ENCODE measurements at places on chromosomes 16 and 17.

- DNase-seq = no peak
These were observed 81.8 kb upstream of the TBC1D3K start for GRCh38 chr17:37842401-37842800.

- DNase-seq = no peak
These were observed 9.1 kb upstream of the PPP1R1B start for GRCh38 chr17:39617446-39618245.

GRCh38 chr17:36705874-36706731, 104.7 kb downstream of the MRM1 start:
- DNase-seq = no peak

DNA sequence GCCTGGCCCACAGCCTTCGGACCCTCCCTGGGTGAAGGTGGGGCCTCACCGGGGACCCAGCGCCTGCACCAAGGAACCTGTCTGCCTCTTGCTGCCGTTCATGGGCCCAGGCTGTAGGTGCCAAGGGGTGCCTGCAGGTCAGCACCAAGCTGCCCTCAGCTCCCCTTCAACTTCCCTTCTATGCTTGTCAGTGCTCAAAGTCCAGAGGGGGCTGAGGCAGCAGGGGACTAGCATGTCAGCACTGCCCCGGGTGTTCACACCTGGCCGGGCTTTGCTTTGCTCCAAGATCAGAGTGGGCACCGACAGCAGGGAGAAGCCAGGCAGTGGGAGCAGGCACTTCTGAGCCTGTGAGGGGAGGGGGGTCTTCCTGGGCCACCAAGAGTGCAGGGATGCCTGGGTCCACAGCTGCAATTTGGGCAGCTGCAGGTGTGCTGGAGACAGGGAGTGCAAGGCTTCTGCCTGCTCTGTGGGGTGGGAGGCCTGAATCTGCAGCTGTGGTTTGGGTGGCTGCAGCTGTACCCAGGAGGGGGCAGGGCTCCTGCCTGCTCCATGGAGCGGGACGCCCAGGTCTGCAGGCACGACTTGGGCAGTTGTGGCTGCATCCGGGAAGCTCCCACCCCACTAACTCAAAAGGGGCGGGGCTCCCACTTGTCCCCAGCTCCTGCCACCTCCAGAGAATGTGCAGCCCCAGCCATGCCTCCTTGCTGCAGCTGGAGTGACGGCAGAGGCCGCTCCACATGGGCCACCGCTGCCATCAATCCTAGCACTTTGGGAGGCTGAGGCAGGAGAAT, 27.6 kb upstream of the PRM1 start:
- DNase-seq = no peak

DNA sequence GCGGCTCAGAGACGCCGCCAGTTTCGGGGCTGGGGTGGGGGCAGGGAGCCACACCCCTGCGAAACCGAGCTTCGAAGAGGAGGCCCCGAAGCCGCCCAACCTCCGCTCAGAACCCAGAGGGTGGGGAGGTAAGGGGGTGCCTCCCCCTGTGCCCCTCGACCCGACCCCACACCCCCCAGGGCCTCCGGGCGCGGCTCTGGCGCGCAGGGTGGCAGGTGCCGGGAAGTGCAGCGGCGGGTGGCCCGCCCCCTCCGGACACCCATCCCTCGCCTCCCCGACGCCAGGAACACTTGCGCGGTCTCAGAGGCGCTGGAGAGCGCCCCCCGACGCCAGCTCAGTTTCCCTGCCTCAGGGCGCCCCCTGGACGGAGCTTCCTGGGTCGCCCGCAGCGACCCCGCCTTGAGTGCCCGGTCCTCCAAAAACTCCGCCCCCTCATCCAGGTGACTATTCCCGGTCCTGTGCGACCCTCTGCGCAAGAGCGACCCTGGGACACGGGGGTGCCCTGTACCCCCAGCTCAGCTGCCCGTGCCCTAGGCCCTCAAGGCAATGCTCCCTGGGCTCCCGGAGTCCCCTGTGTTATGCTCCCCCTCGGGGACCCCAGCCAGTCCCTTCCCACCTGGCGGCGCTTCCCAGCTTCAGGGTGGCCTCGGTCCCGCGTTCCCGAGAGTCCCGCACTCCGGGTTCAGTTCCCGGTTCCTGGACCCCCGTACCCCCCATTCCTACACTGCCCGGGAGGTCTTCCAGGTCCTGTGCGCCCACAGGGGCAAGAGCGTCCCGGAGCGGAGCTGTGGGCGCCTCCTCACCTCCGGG, 562 bp downstream of the PPL start:
- DNase-seq = no peak

- DNase-seq = no peak
These were observed 24.6 kb upstream of the GUCY2D start for GRCh38 chr17:7977805-7978204.

DNA sequence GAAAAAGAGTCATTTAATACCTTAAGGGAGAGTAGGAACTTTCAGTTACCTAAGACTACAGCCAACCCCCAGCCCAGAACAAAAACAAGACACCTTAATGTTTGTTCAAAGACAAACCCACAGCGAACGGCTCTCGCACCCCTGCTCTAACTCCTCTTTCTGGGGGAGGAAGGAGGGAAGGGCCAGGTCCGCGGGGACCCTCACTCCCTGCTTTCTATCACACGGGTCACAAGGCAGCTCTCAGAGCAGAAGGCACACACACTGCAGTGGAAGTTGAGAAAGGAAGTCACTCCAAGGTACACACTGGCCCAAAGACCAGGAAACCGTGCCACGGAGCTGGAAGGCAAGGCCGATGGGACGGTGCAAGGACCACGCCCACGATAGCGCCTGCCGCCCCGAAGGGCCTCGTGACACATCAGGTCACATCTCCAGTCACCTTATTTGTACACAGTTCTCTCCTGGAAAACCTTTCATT, 10.0 kb downstream of the LITAFD start:
- DNase-seq = no peak

- DNase-seq = no peak
These were observed 15.7 kb downstream of the ENDOV start for GRCh38 chr17:80430446-80431245.

GRCh38 chr17:11814655-11815262, 182.5 kb downstream of the ZNF18 start:
- DNase-seq = no peak

DNA sequence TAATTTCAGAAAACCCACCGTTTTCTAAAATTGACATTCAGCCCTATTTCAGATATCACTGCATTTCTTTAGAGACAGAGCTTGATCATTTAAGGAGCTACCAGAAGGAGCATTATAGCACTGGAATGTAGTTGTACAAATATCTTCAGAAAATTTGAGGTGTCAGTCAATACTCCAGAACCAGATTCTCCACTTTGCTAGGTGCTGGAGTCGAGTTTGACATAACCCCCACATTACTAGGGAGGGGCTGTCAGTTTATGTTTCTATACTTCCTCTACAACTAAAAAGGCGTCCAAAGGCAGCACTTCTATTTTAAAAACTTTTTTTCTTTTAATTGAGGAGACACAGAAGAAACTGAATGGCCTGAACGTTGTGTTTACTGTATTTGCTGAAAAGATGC, 892 bp upstream of the KIAA0513 start:
- DNase-seq = no peak

- DNase-seq = no peak
These were observed 80.2 kb downstream of the DYNLRB2 start for GRCh38 chr16:80620736-80621605.

GRCh38 chr17:76924345-76925342, 56.4 kb downstream of the MGAT5B start:
- DNase-seq = no peak

- DNase-seq = no peak
These were observed 9.2 kb downstream of the SYT17 start for GRCh38 chr16:19177111-19177739.

GRCh38 chr16:14600164-14600563, 29.9 kb downstream of the PARN start:
- DNase-seq = no peak

- DNase-seq = no peak
These were observed 939 bp downstream of the CORO6 start for GRCh38 chr17:29621751-29622194.

- DNase-seq = no peak
These were observed 40.3 kb upstream of the TNRC6A start for GRCh38 chr16:24689128-24689527.

DNA sequence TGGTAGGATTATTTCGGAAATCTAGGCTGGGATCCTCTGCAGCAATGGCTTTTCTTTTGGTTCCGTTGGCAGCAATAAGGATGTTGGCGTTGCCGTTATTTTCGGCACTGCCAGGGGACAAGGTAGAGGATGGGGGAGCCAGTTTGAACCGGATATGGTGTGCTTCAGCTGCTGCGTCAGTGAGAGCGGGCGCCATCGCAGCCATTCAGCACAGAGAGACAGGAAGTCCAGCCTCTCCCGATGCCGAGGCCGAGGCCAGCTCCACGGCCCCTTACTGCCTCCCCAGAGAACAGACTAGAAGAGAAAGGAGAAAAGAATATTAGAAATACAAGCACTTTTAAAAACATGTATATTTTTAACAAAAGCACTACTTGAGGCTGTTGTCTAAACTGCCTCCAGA, 21.3 kb downstream of the KANSL1 start:
- DNase-seq = no peak

GRCh38 chr17:52524096-52524637, 365.7 kb upstream of the CA10 start:
- DNase-seq = no peak

GRCh38 chr16:86523166-86523740, 12.9 kb downstream of the FOXF1 start:
- no peak for DNase-seq

DNA sequence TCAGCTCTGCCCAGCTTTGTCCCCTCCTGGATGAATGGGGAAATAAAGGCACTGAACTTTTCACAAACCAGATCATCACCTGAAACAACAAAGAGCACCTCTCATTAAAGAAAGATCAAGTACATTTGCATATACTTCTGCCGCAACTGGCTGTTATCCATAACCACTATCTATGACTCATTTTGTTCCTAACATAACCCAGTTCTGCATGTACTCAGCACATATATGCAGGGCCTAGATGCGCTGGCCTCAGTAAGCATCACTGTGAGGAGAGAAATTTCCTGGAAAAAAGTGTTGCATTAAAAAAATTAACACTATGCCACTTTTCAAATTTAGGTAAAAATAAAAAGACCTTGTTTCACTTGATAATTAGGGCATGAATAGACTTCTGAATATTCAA, 1718.4 kb downstream of the TP53TG3F start:
- no peak for DNase-seq

DNA sequence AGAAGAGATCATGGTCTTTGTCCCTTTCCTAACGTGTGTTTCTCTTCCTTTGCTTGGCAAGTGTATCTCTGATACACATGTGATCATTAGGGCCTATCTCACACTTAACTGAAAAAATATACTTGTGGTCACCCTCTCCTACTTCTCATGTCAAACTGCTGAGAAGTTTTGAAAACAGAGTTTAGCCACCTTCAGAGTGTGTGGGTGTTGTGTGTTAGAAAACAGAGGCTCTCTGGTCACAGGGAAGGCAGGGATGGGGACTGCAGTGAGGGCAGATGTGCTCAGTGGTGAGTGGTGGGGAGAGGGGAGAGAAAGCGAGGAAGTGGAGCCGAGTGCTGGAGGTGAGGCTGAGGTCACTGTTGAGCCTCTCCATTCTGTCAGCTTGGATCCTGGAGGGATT, 29.4 kb downstream of the GRB7 start:
- DNase-seq = no peak

DNA sequence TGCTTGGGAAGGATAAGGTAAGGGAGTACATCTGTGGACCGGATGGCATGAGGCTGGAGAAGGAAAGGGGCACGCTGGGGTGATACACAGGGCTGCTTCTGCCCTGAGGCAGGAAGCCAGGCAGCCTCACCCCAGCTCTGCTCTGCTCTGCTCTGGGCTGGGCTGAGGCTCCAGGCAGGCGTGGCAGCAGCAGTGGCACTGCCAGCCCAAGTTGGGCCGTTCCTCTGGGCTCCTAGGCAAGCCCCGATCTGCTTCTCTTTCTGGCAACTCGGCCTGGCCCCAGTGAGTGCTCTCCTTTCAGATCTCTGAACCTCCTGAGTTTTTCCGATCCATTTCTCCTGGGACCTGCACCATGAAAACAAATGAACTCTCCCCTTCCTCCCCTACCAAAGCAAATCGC, 44.9 kb downstream of the VAC14 start:
- no peak for DNase-seq

DNA sequence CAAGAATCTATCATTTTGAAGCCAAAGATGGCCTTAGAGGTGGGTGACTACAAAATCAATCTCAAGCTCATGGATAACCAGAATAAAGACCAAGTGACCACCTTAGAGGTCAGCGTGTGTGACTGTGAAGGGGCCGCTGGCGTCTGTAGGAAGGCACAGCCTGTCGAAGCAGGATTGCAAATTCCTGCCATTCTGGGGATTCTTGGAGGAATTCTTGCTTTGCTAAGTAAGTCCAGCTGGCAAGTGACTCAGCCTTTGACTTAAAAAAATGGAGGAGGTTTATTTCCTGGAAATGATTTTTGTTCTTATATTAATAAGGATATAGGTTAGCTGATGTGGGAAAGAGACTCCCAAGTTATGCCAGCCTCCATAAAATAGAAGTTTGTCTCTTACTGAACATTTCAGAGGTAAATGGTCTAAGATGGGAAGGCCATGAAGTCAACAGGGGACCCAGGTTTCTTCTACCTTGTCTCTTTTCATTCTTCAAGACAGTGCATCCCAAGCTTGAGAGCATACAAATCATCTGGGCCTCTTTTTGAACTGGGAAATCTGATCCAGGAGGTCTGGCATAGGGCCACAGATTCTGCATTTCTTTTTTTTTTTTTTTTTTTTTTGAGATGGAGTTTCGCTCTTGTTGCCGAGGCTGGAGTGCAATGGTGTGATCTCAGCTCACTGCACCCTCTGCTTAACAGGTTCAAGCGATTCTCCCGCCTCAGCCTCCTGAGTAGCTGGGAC, 19.8 kb upstream of the TANGO6 start:
- peak; percentile 69 for DNase-seq

- DNase-seq = no peak
These were observed 60.7 kb upstream of the METRNL start for GRCh38 chr17:83018658-83019193.

- DNase-seq = no peak
These were observed 72.8 kb upstream of the DYNLRB2 start for GRCh38 chr16:80468029-80468428.

- DNase-seq = no peak
These were observed 10.0 kb upstream of the KATNB1 start for GRCh38 chr16:57725554-57725953.

GRCh38 chr17:66191593-66192377, at the start of gene CEP112:
TSS of gene CEP112 (minus strand) at chr17:66192133.
- DNase-seq = no peak

GRCh38 chr17:58569196-58569595, 54.8 kb upstream of the MTMR4 start:
- no peak for DNase-seq

All from AG04450 (cell line).